Amniotic stem cell (primary cell): ENCODE measurements at places on chromosomes 4 and X.

DNA sequence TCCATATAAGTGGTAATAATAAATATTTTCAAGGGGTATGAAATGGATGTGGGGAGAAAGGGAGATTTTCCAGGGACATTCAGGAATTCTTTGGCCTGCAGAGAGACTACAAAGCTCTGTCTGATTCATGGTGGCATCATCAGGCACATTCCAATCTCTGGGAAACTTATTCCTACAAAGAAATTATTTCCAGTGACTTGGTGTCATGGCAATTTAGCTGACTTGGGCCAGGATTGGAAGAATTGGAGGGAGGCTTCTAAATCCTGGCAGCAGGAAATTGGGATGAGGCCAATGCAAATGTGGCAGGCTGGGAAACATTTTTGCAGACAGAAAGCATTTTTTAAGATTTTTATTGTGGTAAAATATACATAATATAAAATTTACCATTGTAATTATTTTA is 204.6 kb downstream of the RTL9 start:
- DNase-seq, result peak; percentile 1

GRCh38 chr4:124862261-124862660 is 149.7 kb upstream of the ANKRD50 start:
- DNase-seq, result no peak

DNA sequence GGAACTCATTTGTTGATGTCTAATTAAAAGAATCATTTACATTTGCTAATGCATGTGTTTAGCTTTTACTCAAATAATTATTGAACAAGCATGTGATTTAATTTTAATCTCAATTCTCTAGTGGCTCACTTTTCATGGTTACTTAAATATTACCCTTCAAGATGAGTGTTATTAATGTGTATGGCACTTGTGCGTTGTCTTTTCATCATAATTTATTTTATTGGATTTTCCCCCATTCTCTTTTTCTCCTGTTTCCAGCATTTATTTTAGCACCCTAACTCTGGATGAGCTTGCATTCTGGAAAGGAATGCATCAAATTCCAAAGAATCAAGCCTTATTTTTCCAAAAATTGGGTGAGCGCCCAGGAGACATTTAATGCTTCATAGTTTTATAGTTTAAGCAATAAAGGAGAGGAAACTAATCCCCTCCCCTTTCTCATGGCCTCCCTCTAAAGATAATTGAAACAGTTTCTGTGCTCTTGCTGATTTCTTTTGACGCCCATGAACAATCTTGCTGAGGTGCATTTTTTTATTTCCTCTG is 191.1 kb upstream of the FAT4 start:
- DNase-seq, result no peak

DNA sequence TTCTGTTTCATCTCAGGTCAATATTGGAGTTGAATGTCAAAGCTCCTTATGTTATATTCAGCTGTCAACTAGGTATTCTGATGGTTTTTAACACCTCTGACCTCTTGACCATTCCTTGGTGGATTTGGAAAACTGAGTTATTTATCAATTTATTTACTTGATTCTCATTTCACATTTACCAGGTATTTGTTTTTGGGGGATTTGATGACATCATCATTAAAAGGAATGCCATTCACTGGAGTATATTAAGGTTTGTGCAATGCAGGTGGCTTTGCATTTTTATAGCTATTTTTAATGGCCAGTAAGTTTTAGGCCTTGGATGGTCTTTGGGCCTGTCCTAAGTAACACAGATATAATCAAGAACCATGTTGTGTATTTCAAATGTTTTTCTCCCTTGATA is 67.2 kb downstream of the TSPAN7 start:
- DNase-seq, result no peak

DNA sequence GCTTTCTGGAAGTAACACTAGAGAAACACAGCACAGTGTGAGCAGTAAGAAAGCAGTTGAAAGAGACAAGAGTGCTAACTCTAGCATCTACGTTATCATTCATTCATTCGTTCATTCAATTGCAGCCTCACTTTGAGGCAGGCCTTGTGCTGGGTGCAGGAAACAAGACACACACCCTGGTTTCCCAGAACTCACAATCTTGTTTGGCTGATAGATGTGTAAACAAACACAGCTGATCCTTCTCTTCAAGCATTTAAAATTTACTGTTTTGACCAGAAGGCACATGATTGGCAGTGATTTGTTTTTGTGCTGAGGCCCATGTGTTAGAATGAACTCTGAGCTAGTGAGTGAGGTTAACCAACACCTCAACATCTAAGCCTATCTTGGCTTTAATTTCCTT is 20.4 kb upstream of the TBC1D9 start:
- DNase-seq, result no peak

DNA sequence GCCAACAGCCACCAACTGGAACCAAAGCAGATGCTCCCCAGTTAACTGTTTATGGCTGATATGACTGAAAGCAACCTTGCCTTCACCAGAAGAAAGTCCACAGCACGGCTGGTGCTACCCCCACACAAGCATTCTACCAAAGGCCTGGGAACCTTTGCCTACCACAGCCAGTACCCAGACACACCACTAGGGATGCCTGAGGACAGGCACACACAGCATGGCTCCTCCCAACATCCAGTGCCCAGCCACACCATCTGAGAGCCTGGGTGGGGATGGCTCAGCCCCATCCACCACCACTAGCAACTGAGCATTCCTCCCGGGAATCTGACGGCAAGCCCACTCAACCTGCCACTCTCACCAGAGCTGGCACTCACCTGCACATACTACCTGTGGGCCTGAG is 178.6 kb downstream of the SLC7A11 start:
- no peak for DNase-seq

GRCh38 chrX:37076983-37077382 is 68.8 kb downstream of the FAM47C start:
- DNase-seq, result no peak

- no peak for DNase-seq
These were observed 34.9 kb upstream of the CITED1 start for GRCh38 chrX:72340626-72341025.

GRCh38 chr4:169485791-169486742 is 126.3 kb downstream of the NEK1 start:
- peak; percentile 13 for DNase-seq

DNA sequence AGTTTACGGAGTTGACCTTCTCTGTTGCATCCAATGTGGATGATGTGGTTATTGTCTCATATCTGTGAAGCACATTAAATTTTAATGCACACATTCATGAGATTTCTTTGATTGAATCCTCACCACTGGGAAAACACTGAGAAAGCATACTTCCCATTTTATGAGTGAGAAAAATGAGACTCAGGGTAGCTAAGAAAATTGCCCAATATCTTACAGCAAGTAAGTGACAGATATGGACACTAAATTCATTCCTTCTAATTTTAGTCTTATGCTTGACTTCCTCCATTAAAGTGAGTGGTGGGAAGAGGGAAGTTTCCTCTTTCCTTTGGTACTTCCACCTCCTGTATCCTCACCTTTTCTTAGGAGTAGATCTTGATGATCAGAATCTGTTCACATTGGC is 504.8 kb upstream of the BOD1L1 start:
- DNase-seq, result no peak

DNA sequence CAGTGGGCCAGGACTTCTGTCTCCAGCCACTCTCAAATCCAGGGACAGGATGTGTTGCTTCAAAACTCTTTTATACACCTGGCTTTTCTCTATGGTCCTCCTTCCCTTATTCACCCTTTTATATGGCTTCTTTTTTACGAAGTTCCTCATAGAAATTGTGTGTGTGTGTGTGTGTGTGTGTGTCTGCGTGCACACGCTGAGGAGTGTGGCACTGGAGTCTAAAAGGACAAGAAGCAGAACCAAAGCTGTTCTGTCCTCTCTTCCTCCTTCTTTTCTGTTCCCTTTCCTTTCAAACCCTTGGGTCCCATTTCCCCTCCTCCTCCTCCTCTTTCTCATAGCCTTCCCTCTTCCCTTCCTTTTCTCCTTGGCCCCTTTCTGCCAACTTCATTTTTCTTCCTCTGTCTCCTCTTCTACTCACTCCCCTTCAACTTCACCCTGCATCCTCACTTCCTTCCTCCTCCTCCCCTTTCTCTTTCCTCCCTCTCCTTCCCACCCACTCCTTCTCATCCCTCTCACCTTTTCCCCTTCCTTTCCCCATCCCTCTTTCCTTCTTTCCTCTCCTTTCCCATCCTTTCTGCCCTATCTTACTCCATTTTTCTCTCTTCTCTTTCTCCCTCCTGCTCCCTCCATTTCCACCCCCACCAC is 360.5 kb downstream of the MID1IP1 start:
- no peak for DNase-seq

DNA sequence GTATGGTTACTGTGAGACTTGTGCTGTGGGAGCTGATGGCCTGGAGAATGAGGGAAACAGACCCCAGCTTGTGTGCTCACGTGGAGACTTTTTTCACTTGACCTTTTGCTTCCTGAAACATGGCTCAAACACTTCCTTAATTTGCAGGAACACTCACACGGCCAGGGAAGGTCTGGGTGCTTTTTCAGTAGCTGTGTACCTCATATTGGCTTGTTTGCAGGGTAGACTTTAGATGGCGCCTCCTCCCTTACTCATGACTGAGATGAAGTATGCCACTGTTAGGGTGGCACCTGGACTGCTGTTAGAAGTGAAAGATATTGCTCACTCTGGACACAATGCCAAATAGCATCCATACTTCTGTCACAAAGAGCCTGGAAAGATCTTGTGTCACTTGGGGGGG is 75.7 kb upstream of the WDR1 start:
- DNase-seq, result no peak

DNA sequence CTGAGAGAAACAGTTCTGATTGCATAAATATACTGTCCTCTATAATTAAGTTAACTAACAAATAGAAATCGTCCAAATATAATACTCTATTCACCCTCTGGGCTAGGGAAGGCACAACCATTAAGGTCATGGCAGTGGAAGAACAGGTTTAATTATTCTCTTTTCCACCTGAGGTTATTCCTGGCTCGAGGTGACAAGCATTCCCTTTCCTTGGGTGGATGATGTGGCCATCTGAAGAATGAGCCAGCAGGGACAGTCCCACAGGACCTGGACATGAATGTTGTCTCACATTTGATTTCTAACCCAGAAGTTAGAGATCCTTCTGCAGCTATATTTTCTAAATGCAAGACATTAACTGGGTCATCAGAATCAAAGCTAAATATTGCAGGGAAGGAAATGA is 5.5 kb downstream of the IBSP start:
- DNase-seq, result no peak

GRCh38 chr4:137347371-137347770 is 184.9 kb downstream of the PCDH18 start:
- no peak for DNase-seq

DNA sequence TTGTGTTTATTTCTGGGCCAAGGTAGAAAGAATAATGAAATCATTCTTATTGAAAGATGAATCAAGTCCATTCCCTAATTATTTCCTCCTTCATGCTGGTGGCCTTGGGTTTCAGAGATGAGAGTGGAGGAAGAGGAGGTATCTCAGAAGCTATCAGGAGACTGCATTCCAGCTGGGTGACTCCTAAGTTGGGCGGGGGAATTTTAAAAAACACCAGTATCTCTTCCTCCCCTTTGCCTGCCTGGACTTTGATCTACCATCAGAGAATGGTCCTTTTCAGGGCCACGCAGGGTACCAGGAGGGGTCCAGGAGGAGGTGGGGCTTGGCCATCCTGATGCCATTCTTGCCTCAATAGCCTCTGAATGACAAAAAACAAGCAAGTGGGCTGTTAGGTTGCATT is 104.4 kb downstream of the ASMT start:
- DNase-seq, result no peak

DNA sequence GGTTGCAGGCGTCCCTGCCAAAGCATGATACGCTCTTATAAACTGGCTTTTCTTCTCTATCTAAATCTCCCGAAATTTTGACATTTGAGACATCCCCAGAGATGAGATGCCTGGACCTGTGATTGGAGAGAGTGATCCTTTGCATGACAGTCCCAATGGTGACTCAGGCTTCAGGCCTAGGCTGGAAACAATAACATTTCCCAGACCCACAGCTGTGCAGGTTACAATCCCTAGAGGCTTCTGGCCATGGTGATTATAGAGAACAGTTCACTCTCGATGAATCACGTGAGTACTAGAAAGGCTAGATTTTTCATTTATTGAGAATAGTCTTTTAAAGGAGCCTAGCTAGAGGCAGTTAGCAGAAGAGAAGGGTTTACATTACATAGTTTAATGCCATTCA is 75.9 kb downstream of the SPATA18 start:
- DNase-seq, result no peak

DNA sequence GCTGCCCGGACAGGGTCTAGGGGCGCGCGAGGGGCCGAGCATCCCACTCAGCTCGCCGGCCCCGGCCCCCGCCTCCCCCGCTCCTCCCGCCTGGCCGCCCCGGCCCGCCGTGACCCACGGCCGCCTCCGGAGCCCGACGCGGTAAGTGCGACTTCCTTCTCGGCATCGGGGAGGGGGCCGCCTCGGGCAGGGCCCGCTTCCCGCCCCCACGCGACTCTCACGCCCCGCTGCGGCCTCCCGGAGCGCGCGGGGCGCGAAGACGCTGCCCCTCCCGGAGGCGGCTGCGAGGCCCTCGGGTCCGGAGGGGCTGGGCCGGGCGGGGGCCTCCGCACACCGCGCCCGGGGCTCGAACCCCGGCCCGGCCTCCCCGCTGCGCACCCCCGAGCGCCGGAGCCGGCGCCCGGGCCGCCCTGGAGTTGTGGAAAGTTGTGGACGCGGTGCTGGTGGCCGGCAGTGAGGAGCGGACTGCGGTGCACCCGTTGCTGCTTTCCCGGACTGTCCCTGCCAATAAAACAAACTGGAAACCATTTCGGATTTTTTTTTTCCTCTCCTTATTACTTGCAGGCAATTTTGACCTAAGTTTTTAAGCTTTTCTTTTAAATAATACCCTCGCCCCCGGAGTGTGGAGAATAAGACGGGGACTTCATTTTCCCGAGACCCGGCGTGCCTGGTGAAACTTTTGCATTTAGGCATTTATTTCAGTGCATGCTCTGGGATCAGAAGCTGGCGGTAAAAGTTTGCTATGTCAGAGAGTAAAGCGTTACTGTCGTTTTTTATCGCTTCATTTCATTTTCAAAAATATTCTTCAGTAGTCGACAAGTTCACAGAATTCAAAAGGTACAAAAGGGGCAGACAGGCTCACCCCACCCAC is 13.0 kb upstream of the TMEM156 start:
- no peak for DNase-seq

- DNase-seq, result no peak
These were observed 140.6 kb downstream of the ARSF start for GRCh38 chrX:3181846-3182245.

- no peak for DNase-seq
These were observed 346.6 kb downstream of the FBXO8 start for GRCh38 chr4:173936861-173937260.

- no peak for DNase-seq
These were observed 86.2 kb downstream of the MTMR1 start for GRCh38 chrX:150779385-150779784.

GRCh38 chrX:74369666-74370065 is 51.6 kb upstream of the SLC16A2 start:
- no peak for DNase-seq
